ENCODE measurements at places on chromosomes 16 and 17. TPM values are rescaled to one million over a fixed set of nuclear protein-coding genes. Genes with fewer than 3 reads are reported as not detected.

The CTF1 gene
- 1.9 TPM for total RNA-seq

The TPSAB1 gene
- not detected for total RNA-seq

DNA sequence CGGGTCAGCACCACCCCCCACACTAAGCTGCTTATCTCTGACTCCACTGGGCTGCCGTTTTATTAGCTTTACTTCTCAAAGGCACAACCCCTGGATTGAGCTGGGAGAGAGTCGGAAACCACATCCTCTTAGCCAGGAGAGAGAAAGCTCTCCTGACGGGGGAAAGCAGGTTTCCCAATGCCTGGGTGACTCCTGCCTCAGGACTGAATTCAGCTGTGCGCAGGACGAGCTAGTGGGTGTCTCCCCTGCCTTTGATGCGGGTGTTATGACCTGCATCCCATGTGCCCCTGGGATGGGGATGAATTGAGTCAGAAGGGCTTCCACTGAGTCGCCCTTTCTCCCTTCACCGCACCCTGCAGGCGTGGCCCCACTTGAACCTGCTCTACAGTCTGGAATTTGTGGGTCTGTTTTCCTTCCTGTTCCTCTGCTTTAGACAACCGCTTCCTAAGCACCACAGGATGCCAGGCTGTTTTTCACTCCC lies 819.2 kb upstream of the EEF2KMT start:
- peaks cover 29% of the 10 kb centered on the region for H3K4me1 ChIP-seq
- no peak overlapping the region for H3K27ac ChIP-seq
- DNase-seq, result peak; percentile 21
- H3K27me3 ChIP-seq, result no peaks in the 10 kb centered on the region

DNA sequence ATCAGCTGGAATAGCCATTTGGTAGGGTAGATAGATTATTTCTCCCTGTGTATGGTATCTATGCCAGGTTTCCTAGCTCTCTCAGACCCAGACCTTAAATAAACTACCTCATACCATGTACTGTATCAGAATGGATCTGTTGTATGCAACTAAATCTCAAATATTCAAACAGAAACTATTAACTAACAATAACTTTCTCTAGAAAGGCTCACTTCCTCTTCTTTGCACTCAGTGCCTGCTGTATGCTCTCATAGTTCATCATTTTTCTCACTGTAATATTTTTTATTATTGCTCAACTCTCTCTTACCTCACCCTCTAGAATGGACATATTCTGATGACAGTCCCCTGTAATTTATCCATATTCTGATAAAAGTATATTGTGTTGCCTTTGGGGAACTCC lies 182.4 kb downstream of the TOX3 start:
- H3K4me1 ChIP-seq, result no peaks in the 10 kb centered on the region
- H3K4me3 ChIP-seq, result no peak overlapping the region
- no peaks in the 10 kb centered on the region for H3K36me3 ChIP-seq
- H3K27ac ChIP-seq, result no peak overlapping the region

DNA sequence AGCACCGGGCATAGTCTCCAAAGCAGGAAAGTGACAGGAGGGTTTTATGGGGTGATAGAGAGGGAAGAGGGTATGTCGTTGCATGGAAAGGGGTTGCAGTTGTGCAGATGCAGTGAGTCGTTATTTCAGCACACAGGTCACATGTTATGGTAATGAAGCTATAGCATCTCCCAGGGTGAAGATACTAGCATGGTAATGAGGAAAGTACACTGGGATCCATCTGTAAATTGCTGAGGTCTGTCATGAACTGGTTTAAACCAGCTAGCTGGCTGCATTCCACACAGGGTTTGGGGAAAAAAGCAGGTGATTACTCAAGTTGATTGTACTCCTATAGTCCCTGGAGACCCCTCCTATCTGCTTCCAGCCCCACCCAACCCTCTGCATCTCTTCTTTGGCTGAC lies 11.7 kb downstream of the COX11 start:
- H3K27ac ChIP-seq, result no peak overlapping the region
- no peaks in the 10 kb centered on the region for H3K27me3 ChIP-seq
- H3K36me3 ChIP-seq, result peaks cover 30% of the 10 kb centered on the region

GRCh38 chr17:31686495-31686894 lies 172.5 kb downstream of the COPRS start:
- no peak overlapping the region for H3K4me3 ChIP-seq
- peaks cover 26% of the 10 kb centered on the region for H3K27me3 ChIP-seq

The ARSG gene
- 2.4 TPM for total RNA-seq

GRCh38 chr17:559551-560431 lies 154.8 kb downstream of the VPS53 start:
- H3K4me1 ChIP-seq, result no peaks in the 10 kb centered on the region
- peaks cover 5% of the 10 kb centered on the region for H3K36me3 ChIP-seq
- H3K4me3 ChIP-seq, result no peak overlapping the region
- H3K27me3 ChIP-seq, result no peaks in the 10 kb centered on the region
- no peak overlapping the region for H3K27ac ChIP-seq

The ABCA8 gene
- total RNA-seq, result not detected

GRCh38 chr17:81952792-81953228 lies 5.8 kb upstream of the MYADML2 start:
- H3K27me3 ChIP-seq, result peaks cover 34% of the 10 kb centered on the region
- H3K36me3 ChIP-seq, result no peaks in the 10 kb centered on the region
- no peak overlapping the region for H3K4me3 ChIP-seq
- no peaks in the 10 kb centered on the region for H3K4me1 ChIP-seq
- no peak overlapping the region for H3K27ac ChIP-seq
- no peak for DNase-seq

The PNPO gene
- total RNA-seq, result 88.0 TPM

DNA sequence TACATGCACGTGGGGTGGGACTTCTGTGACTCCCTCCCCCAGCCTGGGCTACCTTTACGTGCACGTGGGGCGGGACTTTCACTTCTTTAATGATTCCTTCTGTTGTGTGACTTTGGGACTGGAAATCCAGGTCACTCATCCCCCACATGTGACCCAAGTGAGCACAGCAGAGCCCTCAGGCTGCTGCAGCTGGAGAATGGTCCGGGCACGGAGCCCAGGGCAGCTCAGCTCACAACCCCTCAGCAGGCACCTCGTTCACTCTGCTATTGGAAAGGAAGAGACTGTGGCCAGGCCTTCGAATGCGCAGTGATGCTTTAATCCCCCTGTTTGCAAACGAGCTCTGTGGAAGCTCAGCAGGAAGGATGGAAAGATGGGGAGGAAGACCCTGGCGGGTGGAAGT lies 14.7 kb downstream of the DBNDD1 start:
- peaks cover 41% of the 10 kb centered on the region for H3K36me3 ChIP-seq
- DNase-seq, result no peak
- no peaks in the 10 kb centered on the region for H3K27me3 ChIP-seq
- H3K4me1 ChIP-seq, result peaks cover 11% of the 10 kb centered on the region
- H3K4me3 ChIP-seq, result no peak overlapping the region
- peak overlapping the region; percentile 45 for H3K27ac ChIP-seq

DNA sequence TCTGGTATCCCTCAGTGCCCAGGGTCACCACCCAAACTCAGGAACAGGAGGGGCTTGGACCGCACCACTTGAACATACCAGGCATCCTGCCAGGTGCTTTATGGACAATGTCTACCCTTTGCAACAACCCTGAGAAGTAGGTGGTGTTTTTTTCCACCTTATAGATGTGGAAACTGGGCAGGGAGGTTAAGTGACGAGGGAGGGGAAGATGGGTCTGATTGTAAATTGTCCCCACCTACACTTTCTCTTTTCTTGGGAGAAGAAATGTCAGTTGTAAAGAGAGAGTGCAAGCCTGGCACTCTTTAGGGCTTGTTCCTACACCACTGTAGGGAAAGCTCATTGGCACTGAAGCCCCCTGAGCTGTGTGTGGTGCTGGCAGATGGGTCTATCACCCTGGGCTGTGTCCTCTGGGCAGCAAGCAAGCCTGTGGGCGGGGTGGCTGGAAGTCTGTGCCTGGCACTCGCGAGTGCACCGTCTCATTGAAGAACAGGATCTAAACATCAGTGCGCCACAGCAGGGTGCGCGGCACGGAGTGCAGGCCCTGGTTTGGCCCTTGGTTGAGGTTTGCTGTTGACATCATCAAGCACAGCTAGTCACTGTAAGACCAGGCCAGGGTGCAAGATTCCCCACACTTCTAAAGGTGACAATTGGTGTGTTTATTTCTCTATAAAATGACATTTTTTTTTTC lies 15.1 kb downstream of the NOD2 start:
- no peak for DNase-seq
- no peaks in the 10 kb centered on the region for H3K36me3 ChIP-seq
- no peak overlapping the region for H3K27ac ChIP-seq
- H3K4me3 ChIP-seq, result no peak overlapping the region
- peaks cover 21% of the 10 kb centered on the region for H3K4me1 ChIP-seq
- no peaks in the 10 kb centered on the region for H3K27me3 ChIP-seq

DNA sequence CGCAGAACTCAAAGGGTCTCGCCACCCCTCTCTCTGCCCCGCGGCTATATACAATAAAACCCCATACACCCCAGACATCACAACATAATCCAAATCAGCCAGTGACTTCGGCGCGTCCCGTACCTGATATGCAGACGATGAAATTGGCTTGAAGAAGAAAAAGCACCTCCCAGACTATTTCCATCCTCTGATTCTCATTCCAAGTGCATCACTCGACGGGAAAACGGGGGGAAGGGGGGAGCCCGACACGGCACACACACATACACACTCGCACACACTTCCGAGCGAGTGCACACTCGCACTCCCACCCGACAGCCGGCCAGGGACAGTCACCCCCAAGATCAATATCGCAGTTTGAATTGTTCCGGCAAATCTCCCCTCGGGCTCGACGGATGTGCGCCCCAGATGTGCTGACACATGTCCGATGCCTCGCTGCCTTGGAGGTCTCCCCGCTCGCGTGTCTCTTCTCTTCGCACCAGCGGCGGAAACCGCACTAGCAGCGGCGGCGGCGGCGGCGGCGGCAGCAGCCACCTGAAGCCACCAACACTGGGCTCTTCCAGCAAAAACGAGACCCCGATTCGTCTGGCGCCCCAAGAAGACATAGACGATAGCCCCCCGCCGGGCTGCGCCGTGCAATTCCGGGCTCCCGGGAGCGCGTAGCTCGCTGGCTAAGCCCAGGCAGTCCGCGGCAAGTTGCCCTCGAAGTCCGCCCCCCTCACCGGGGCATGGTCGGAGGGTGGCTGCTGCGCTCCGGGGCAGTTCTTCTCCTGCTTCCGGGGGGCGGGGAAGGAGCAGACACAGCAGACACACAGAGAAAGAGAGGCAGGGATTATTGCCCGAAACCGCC lies 688 bp downstream of the CA10 start:
- H3K27me3 ChIP-seq, result peaks cover 13% of the 10 kb centered on the region
- H3K4me3 ChIP-seq, result no peak overlapping the region
- no peak for DNase-seq
- H3K4me1 ChIP-seq, result no peaks in the 10 kb centered on the region

The HSD17B1 gene
- total RNA-seq, result 0.88 TPM

The PRSS8 gene
- 138 TPM for total RNA-seq

DNA sequence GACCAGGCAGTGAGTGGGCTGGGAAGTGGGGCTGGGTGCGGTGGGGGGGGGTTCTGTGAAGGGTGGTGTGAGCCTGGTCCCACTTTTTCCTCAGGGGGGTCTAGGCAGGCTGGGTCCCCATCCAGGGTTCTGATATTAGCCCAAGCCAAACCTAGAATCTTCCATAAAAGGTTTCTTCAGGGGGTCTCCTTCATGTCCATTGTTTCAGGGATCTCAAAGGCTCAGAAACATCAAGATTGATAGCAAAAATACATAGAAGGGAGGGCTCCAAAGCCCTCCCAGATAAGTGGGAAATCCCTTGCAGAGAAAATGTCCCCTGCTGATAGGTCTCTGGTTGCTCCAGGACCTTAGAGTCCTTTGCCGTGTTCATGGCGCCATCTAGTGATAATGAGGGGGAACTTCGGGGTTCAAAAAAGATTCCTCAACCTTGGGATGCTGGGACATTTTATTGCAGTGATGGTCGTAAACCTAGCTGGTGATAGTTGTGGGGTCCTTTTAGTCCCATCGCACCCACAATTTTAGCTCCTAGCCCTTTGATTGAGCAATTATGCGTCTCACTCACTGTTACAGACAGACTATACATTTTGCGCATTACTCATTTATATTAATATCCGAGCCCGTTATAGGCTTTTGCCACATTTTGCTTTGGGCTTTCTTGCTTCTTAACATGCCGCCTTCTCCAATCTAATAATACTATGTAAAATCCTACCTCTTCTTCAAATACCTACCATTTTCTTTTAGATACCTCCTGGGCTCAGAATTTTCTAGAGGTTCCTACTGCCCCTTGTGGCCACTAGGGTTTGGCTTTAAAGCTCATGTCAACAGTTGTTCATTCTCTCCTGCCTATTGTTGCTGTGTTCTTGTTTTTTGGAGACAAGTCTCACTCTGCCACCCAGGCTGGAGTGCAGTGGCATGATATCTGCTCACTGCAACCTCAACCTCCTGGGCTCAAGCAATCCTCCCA lies 35.1 kb downstream of the IGF2BP1 start:
- no peak overlapping the region for H3K27ac ChIP-seq
- peak overlapping the region; percentile 2 for H3K4me3 ChIP-seq
- H3K36me3 ChIP-seq, result peaks cover 6% of the 10 kb centered on the region
- DNase-seq, result peak; percentile 74

The KRTAP4-9 gene
- not detected for total RNA-seq

The NOS2 gene
- not detected for total RNA-seq

- no peaks in the 10 kb centered on the region for H3K27me3 ChIP-seq
- H3K4me1 ChIP-seq, result no peaks in the 10 kb centered on the region
- DNase-seq, result no peak
Observed at GRCh38 chr16:70730031-70730430, 44.2 kb upstream of the MTSS2 start.

- H3K36me3 ChIP-seq, result no peaks in the 10 kb centered on the region
- H3K4me3 ChIP-seq, result no peak overlapping the region
- H3K4me1 ChIP-seq, result peaks cover 5% of the 10 kb centered on the region
- no peak for DNase-seq
Observed at GRCh38 chr17:49502254-49502653, 7.2 kb downstream of the NGFR start.

GRCh38 chr17:70955441-70955840 lies 786.1 kb downstream of the KCNJ2 start:
- no peak overlapping the region for H3K4me3 ChIP-seq
- DNase-seq, result no peak
- no peaks in the 10 kb centered on the region for H3K4me1 ChIP-seq
- no peak overlapping the region for H3K27ac ChIP-seq

The RGS11 gene
- 1.7 TPM for total RNA-seq

The SNAI3 gene
- 0.34 TPM for total RNA-seq

- no peaks in the 10 kb centered on the region for H3K4me1 ChIP-seq
- DNase-seq, result no peak
- H3K27ac ChIP-seq, result no peak overlapping the region
- H3K4me3 ChIP-seq, result no peak overlapping the region
Observed at GRCh38 chr17:81608082-81608481, 28.8 kb downstream of the NPLOC4 start.

The CRYM gene
- 4.1 TPM for total RNA-seq

The TLCD1 gene
- total RNA-seq, result 49.3 TPM

DNA sequence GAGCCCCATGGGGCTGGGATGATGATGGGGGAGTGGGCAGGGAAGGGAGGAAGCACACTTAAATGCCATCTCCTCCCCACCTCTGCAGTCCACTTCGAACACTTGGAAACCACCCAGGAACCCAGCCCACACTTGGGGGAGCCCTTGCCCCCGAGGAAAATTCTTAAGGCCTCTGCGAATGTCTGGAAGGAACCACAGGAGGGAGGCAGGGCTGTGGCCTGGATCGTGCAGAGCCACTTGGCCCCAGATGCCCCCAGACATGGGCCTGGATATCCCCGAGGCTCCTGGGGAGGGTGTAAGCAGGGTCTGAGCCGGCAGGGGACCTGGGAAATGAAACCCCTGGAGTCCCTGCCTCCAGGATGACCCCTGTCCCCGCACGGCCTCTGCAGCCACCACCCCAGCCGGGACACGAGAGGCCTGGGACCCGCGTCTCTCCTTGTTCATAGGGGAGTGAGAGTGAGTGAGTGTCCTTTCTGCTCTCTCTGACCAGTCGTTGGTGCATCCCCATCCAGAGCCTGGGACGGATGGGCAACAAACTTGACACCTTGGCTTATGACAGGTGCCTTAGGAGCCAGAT lies 11.8 kb upstream of the MTSS2 start:
- no peak overlapping the region for H3K4me3 ChIP-seq
- peaks cover 23% of the 10 kb centered on the region for H3K36me3 ChIP-seq
- no peaks in the 10 kb centered on the region for H3K27me3 ChIP-seq
- H3K27ac ChIP-seq, result peak overlapping the region; percentile 37
